ENCODE measurements at places on chromosomes 13 and 19.

- no peak for DNase-seq
These were observed 7.0 kb downstream of the PRODH2 start for GRCh38 chr19:35805526-35806102.

DNA sequence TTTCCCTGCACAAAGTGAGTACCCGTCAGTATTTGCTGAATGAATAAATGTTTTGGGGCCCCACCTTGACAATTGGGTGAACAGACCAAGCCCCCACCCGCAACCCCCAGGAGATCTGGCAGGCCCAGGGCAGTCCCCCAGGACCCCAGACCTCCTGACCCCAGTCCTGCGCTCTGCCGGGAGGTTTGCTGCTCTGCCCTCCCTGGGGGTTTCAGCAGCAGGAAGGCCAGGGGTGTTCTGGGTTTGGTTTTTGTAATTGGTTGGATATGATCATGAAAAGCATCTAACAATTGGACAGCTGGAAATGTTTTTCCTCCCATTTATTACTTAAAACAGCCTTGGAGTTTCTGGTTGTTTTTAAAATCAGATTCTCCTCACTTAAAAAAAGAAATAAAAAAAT is 193.8 kb downstream of the URI1 start:
- no peak for DNase-seq

DNA sequence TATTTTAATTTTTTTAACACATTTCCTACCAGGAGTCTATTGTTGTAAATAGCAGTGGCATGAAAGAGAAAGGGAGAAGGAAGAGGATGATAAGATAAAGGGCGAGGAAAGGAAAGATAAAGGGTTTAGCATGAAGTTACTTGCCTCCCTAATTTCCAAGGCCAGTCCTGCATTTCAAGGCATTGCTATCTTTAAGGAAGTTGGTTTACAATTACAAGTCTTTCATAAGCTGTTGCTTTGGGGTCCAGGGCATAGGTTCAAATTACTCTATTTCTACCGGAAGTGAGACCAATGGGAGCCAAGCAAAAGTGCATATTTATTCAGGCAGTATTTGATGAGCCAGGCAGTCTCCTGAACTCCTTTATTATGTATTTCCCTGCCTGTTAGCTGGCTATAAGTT is 27.7 kb upstream of the UBL3 start:
- DNase-seq, result no peak

GRCh38 chr13:49895826-49896225 is 40.3 kb downstream of the SPRYD7 start:
- no peak for DNase-seq

DNA sequence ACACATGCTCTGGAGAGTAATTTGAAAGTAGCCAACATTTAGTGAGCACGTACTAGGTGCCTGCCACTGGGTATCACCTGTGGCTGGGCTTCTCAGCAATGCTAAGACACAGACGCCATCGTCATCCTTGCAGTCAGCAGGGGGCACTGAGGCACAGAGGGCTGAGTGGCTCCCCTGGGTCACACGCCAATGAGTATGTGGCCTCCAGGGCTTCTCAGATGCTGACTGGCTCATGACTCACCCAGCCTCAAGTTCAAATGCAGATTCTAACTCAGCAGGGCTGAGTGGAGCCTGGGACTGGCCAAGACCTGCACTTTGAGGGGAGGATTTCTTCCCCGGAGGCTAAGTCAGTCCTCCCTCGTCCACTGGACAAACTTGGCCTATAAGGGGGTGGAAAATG is 115.1 kb upstream of the CACNA1A start:
- no peak for DNase-seq

- no peak for DNase-seq
These were observed 23.1 kb downstream of the LRFN3 start for GRCh38 chr19:35959040-35959967.

GRCh38 chr19:30842926-30843325 is 470.7 kb downstream of the ZNF536 start:
- DNase-seq, result no peak

DNA sequence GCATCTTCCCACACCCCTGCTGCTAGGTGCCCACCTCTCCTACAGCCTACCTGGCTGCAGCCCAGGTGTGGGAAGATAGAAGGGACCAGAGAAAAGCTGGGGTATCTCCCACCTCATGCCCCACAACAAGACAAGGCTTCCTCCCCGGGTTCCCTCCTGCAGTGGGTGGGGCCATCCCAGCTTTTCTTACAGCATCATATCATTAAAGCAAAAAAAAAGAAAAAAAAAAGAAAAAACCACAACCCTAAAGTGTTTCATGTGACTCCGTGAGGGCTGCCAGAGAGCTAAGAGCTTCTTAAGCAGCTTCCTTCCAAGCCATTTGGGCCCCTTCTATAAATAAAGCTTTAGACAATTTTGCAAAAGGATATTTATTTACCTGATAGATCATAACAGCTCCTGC is 455.4 kb upstream of the TSHZ3 start:
- DNase-seq, result no peak

- DNase-seq, result no peak
These were observed 952.1 kb downstream of the DIAPH3 start for GRCh38 chr13:59211606-59212005.

GRCh38 chr13:92256211-92256610 is 857.8 kb downstream of the GPC5 start:
- DNase-seq, result no peak

GRCh38 chr13:28035146-28035782 is 46.8 kb upstream of the URAD start:
- peak; percentile 31 for DNase-seq

GRCh38 chr13:50993371-50993770 is 83.8 kb downstream of the RNASEH2B start:
- DNase-seq, result no peak

GRCh38 chr19:38693380-38694223 is 46.2 kb downstream of the ACTN4 start:
- DNase-seq, result no peak

DNA sequence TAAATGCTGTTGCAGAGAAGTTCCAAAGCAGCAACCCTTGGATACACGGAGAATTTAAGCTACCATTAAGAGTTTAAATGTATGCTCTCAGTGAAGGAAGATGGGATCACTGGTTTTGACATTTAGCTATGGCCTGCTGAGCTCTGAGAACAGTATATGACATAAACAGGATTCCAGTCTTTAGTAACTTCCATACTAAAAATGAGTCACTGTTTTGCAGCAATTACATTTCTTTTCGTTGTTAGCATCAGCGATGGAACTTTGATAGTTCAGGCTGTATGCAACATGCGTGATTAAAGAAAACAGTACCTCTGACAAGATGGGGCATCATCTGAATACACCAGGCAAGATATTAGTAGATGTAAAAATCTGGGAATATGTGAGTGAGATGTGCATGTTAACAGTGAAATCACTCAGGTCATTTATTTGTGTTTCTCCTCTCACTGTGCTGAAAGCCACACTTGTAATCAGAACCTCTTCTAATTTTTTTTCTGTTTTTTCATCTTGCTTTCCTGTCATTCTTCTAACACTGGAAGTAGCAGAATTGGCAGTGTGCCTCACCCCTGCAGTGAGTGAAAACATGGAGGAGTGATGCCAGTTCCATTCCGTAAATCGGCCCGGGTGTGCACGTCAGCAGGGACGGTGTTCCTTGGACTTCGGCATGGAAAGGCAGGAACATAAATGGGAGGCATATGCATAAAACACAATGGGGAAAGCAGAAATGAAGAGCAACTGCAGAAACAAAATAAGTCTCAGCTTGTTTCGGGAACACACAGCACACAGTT is 361.5 kb downstream of the OXGR1 start:
- no peak for DNase-seq

- DNase-seq, result no peak
These were observed 1.2 kb downstream of the CPAMD8 start for GRCh38 chr19:17025361-17025760.

GRCh38 chr13:100552755-100553154 is 35.8 kb downstream of the GGACT start:
- no peak for DNase-seq

GRCh38 chr13:106804991-106805390 is 237.1 kb upstream of the ARGLU1 start:
- DNase-seq, result no peak

DNA sequence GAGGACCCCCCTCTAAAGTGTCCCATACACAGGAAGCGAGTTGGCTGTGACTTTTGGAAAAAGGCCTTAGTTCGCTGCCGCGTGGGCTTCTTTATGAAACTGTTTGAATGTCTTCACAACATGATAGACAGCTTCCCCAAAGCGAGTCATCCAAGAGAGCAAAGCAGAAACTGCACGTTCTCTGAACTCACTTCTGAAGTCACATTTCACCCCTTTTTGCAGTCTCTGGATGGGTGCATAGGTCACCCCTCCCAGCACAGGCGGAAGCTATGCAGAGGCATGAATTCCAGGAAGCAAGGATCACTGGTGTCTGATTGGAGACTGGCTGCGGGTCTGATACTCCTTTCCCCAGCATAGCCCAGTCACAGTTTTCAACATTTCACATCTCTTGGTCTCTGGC is 10.6 kb downstream of the GPI start:
- no peak for DNase-seq

DNA sequence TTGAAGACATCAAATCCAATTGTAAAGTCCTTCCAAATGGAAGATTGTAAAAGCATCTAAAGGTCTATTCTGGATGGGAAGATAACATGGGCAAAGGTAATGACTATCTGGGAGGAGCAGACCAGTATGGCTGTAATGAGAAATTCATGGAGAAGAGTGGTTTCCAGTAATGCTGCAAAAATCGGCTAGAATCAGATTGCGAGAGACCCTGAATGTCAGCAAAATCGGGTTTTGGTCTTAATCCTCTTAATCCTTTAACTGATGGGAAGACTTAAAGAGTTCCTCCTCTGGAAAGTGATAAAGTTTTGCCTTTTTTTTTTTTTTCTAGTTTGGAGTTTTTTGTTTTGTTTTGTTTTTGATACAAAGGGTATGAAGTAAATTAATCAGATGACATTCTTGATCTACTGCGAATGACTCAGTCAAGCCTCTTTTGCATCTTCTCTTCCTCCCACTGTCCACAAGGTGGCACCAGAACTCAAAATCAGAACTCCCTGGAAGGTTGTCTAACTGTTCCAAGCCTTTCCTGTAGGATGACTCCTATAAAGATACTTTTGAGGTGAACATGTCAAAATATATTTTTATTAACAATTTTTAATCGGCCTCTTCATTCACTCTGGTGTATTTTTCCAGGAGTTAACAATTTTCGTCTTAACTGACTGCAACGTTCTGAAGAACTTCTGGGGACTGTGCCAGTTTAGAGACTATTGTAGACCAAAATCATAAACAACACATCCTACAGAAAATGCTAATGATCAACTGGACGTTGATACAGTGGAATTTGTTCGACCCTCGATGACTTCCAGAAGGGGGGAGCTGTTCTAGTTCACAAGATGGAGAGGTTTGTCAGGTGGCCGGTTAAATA is 213.3 kb upstream of the MIR17HG start:
- peak; percentile 8 for DNase-seq

- DNase-seq, result no peak
These were observed 763 bp downstream of the ZNF180 start for GRCh38 chr19:44499559-44499958.

DNA sequence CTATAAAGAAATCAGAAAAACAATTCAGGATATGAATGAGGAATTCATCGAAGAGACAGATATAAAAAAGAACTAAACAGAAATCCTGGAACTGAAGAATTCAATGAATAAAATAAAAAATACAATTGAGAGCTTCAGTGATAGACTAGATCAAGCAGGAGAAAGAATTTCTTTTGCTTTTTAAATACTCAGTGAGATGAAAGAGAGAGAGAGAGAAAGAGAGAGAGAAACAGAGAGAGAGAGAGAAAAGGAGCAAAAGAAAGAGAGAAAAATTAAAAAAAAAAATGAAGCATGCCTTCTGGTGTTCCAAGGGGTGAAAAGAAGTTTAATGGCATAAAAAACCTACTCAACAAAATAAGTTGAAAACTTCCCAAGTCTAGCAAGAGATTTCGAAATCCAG is 22.0 kb upstream of the SLC7A9 start:
- no peak for DNase-seq

GRCh38 chr19:33393286-33394005 is 19.9 kb downstream of the CEBPG start:
- no peak for DNase-seq

DNA sequence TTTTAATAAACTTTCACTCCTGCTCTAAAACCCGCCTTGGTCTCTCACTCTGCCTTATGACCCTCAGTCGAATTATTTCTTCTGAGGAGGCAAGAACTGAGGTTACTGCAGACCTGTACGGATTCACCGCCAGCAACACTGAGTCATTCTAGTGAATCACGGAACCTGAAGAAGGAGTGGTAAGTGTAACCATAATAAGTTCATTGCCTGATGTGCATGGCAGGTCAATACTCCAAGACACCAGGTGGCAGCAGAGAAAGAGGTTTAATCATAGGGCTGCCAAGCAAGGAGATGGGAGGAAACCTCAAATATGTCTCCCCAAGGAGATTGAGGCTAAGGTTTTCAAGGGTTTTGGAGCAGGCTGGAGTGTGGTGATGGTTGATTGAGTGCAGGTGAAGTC is 204.3 kb upstream of the IPO5 start:
- no peak for DNase-seq

- DNase-seq, result no peak
These were observed 257.5 kb downstream of the MZT1 start for GRCh38 chr13:72469906-72470305.

GRCh38 chr19:54206030-54206830 is 5.6 kb downstream of the RPS9 start:
- DNase-seq, result no peak

- DNase-seq, result no peak
These were observed at the start of gene ALOX5AP for GRCh38 chr13:30735025-30735871. Gene ALOX5AP, plus strand, starts transcription at chr13:30735543. Its CDS starts 63 bp downstream, at chr13:30735606.

DNA sequence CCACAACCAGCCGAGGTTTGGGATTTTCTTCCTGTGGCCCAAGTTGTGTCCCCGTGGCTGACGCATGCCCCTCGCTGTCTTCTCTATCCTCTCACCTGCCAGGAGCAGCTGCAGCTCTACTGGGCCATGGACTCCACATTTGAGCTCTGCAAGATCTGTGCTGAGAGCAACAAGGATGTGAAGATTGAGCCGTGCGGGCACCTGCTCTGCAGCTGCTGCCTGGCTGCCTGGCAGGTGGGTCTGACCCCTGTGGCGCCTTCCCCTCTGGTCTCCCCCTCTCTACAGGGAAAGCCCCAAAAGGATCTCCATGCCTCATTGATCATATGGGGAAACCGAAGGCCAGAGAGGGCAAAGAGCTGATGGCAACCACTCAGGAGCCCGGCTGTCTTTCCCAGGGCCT is 14.6 kb downstream of the CBLC start:
- no peak for DNase-seq
